A549 treated with Mapracorat at 1 μM for 4 hours (cell line): ENCODE measurements at places on chromosomes 13 and 19. TPM values are rescaled to one million over a fixed set of nuclear protein-coding genes. Genes with fewer than 3 reads are reported as not detected.

The TJP3 gene
- 0.54 to 1.1 TPM (median 0.65 TPM) in 5 replicates for total RNA-seq

The ZNF793 gene
- total RNA-seq, result 0.10 to 0.16 TPM in 2 of 5 replicates, not detected in the others

The TSSK6 gene
- 0.66 to 2.2 TPM (median 1.9 TPM) in 5 replicates for total RNA-seq

The CLDN10 gene
- 0.15 to 0.34 TPM (median 0.26 TPM) in 5 replicates for total RNA-seq

The PRKCG gene
- 3.8 to 7.2 TPM (median 6.5 TPM) in 5 replicates for total RNA-seq

The DAND5 gene
- 0.09 to 0.12 TPM in 2 of 5 replicates, not detected in the others for total RNA-seq
